Left hindlimb (tissue), 1 donor: ENCODE measurements at places on chromosomes 12 and 14.

- peak; percentile 83 for DNase-seq
Measured at GRCh38 chr12:57243521-57244311, 7.3 kb downstream of the STAC3 start.

DNA sequence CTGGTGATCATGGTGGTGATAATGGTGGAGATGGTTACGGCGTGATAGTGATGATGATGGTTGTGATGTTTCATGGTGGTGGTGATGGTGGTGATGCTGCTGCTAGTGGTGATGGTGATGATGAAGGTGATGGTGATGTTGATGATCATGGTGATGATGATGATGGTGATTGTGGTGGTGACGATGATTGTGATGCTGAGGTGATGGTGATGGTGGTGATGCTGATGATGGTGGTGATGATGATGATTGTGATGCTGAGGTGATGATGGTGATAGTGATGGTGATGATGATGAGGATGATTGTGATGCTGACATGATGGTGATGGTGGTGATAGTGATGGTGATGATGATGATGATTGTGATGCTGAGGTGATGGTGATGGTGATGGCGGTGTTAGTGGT lies 113.2 kb upstream of the EVL start:
- no peak for DNase-seq

DNA sequence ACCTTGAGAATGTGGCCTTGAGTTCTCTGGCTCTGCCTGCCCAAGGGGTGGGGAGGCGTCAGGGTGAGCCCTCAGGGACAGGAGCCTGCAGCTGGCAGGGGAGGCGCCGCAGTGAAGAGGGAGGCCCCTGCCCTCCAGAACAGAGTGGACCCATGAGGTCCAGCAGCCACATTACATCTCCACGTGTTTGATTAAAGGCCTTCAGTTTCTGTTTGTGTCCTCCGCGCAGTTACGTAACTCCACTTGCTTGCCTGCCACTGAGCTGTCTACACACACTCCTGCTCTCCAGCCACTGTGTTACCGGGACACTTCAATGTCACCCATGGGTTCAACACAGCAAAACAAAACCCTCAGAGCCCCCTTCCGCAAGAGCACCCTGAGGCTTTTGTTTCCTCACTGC lies 70.4 kb downstream of the CHGA start:
- DNase-seq: no peak

DNA sequence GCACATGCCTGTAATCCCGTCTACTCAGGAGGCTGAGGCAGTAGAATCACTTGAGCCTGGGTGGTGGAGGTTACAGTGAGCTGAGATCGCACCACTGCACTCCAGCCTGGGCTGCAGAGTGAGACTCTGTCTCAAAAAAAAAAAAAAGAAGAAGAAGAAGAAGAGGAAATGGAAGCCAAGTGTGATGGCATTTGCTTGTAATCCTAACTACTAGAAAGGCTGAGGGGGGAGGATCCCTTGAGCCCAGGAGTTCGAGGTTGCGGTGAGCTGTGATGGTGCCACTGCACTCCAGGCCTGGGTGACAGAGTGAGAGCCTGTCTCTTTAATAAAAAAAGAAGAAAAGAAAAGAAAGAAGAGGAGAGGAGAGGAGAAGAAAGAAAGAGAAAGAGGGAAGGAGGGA lies 52.1 kb downstream of the LGMN start:
- DNase-seq: no peak

DNA sequence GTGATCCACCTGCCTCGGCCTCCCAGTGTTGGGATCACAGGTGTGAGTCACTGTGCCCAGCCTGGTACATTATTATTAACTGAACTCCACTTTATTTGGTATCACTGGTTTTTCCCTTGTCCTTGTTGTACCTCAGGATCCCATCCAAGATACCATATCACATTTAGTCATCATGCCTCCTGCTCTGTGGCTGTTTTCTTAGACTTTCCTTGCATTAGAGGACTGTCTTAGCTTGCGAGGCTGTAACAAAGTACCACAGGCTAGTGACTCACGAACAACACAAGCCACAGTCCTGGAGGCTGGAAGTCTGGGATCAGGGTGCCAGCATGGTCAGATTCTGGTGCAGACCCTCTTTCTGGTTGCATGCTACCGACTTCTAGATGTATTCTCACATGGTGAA lies 12.2 kb downstream of the KLC1 start:
- DNase-seq: no peak

DNA sequence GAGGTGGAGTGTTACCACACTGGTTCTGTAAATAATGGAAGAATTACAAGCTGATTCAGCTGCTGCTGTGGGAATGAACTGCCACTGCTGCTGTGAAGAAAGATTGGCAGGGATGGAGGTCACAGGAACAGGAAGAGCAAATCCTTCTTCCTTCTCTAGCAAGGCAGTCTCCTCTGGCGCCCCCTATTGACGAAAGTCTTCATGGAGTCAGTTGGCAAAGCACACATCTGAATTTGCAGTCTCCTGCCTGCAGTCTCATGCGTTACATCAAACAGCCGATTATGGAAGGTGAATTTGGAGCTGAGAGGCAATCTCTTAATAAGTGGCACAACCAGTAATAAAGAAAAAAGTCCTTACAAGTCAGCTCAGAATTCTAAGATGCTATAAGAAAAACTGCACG lies 106.0 kb upstream of the TMTC1 start:
- DNase-seq: no peak

- no peak for DNase-seq
Measured at GRCh38 chr12:108616941-108617858, 16.5 kb downstream of the SELPLG start.

DNA sequence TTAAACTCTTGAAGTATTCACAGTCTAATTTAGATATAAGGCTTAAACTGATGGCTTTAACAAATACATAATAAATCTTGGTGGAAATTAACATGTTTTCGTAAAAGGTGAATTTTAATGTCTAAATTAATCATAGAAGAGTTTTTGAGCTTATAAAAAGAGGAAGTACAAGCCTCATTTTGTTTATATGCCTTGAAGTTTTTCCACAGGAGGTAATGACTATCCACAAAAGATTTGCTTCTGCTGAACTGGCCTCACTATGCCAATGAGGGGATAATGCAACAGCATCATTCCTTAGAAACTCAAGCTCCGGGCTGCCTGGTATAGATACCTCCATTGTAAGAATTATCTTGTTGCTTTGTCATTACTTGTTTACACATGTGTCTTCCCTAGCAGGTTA lies 175.6 kb downstream of the DUSP6 start:
- DNase-seq: no peak

DNA sequence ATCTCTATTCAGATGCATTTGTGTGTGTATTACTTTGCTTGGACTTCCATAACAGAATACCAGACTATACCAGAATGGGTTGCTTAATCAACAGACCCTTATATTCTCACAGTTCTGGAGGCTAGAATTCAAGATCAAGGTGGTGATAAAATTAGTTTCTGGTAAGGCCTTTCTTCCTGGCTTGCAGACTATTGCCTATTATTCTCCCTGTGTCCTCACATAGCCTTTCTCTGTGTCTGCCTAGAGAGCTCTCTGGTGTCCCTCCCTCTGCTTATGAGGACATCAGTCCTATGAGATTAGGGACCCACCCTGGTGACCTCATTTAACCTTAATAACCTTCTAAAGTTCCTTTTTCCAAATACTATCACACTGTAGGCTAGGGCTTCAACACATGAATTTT lies 106.0 kb downstream of the FAR2 start:
- no peak for DNase-seq

DNA sequence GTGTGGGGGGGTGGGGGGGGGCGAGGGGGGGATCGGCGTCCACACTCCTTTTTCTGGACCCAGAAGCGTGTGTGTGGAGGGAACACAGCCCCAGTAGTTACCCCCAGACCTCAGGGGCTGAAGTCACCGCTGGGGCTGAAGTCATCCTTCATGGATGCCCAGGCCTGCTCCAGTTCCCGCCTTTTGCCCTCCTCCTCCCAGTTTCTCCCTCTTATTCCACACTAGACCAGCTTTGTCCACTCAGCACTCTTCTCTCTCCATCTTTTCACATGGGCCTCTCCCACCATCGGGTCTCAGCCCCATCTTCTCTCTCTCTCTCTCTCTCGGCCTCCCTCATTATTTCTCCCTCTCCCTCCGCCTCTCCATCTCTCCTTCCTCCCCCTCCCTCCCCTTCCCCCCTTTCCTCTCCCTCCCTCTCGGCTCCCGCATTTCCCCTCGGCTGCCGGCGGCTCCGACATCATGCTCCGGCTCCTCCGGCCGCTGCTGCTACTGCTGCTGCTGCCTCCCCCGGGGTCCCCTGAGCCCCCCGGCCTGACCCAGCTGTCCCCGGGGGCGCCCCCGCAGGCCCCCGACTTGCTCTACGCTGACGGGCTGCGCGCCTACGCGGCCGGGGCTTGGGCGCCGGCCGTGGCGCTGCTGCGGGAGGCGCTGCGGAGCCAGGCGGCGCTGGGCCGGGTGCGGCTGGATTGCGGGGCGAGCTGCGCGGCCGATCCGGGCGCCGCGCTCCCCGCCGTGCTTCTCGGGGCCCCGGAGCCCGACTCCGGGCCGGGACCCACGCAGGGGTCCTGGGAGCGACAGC lies at the start of gene P3H3:
P3H3 (plus strand) TSS at position 426 of the 799 bp plus-strand sequence; CDS start at position 460, 34 bp downstream.
- peak; percentile 78 for DNase-seq

DNA sequence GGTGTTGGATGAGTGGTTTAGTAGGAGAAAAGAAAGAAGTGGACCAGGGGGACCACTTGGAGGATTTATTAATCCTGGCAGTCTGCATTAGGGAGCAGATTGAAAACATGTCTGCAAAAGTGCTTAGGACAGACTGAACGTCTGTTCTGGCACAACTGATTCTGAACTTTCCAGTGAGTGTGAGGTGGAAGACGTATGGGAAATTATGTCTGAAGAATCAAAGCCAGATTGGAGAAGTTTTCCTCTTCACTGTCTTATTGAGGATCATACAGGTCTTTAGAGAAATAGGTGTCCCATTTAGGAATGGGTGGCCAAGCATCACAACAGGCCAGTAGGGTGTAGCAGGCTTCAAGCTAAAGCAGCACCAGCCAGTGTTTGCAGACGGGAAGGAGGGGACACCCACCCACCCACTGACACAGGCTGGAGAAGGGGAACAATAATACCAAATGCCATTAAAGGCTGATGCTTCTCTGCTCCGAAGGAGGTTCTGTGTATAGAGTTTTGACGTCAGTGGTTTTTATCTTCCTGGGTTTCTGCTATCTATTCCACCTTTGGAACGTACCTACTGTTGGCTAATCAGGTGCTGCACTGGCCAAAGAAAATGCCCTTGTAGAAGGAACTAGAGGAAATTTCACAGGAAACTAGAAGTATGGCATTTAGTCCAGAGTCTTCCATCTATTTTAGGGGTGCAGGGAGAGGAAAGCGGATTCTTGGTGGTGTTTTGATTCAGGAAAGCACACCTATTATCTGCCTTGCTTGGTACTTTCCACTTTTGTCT lies 1.8 kb downstream of the SRRM4 start:
- DNase-seq: no peak

DNA sequence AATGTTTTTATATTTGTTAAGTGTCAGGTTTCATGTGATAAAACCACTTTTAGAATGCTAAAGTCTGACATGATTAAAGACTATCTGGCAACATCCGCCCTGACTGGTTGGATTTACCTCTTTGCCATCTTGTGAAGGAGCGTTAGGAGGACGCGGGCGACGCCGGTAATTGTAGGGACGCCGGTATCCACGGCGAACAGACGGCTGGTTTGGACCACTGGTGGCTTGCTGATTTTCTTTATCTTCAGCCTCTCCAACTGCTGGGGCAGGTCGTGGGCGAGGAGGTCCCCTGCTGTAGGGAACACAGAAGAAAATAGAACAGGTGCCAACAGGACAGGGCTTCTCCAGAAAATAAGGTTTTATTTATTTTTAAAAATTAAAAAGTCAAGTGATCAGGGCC lies 21.3 kb downstream of the YBX3 start:
- DNase-seq: no peak

DNA sequence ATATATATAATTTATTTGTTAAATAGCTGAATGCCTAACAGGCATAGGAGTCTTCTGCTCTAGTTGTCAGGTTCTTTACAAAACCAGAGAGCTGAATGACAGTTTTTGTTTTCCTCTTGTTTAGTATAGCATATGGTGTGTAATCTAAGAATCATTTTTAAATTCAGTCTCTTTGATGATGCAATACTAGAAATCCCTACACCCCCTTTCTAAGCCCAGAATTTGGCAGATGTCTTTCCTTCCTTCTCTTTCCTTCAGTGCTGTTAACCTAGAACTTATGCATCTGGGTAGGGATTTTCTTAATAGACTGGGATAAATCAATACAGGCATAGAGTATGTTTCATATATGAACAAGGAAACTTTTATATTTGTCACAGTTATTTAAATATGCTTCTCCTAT lies 198.1 kb downstream of the KCNH5 start:
- DNase-seq: no peak

DNA sequence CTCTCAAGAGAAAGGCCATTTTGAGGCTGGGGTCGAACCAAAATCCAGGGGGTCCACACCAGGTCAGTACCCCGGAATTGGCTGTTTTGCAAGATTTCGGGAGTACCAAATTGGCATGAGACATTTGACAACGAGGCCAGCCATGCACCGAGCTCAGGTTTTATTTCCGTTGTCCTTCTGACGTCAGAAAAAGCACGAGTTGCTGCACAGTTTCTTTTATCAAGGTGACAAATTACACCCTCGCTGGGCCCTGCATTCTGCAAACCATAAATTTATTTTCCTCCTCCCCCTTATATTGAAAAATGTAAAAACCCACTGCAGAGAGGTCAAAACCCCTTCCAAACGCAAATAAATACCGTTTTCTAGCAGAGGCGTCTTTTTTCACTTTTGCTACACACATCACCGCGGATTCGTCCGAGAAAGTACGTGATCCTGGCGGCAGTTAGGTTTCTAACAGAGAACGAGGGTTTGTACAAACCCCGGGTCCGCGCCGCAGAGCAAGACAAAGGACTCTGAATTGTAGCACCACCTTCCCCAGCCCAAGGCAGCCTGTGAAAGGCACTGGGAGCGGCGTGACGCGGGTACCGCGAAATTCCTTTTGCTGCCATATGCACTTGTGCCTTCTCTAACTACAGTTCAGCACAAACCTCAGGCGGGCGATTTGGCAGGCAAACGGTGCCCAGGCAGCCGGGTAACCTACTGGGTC lies 1.8 kb downstream of the SLC38A1 start:
- peak; percentile 63 for DNase-seq

DNA sequence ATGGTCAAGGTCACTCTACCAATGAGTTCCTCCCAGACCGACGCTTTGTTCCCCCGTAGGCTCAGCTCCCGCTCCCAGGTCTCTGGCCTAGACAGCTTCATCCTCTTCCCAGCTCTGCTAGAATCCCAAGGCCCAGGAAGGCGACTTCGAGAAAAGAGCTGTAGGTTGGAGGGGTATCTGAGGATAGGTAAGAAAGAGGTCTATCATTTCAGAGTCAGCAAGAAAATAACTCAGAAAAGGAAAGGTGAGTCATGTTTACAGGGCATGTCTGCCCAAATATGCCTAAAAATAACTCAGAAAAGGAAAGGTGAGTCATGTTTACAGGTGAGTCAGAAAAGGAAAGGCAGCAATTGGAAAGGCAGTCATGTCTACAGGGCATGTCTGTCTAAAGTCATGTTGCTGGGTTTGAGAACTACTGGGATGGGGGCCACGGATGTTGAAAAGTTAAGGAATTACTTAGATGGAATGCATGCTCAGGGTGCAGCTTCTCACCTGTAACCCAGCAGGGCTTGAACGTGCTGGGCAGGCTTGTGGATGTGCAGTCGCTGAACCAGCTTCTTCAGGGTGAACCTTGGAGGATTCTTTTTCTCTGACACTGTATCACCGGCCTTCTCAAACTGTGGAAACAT lies 12.2 kb downstream of the TEP1 start:
- no peak for DNase-seq

- no peak for DNase-seq
Measured at GRCh38 chr12:115149685-115150378, 465.9 kb upstream of the TBX3 start.

- DNase-seq: peak; percentile 8
Measured at GRCh38 chr12:34391771-34392581, 369.7 kb downstream of the ALG10 start.
